ENCODE measurements at places on chromosomes 2 and 18.
A peak's percentile ranks its signal among the peaks of the same experiment; 100 is the strongest.

DNA sequence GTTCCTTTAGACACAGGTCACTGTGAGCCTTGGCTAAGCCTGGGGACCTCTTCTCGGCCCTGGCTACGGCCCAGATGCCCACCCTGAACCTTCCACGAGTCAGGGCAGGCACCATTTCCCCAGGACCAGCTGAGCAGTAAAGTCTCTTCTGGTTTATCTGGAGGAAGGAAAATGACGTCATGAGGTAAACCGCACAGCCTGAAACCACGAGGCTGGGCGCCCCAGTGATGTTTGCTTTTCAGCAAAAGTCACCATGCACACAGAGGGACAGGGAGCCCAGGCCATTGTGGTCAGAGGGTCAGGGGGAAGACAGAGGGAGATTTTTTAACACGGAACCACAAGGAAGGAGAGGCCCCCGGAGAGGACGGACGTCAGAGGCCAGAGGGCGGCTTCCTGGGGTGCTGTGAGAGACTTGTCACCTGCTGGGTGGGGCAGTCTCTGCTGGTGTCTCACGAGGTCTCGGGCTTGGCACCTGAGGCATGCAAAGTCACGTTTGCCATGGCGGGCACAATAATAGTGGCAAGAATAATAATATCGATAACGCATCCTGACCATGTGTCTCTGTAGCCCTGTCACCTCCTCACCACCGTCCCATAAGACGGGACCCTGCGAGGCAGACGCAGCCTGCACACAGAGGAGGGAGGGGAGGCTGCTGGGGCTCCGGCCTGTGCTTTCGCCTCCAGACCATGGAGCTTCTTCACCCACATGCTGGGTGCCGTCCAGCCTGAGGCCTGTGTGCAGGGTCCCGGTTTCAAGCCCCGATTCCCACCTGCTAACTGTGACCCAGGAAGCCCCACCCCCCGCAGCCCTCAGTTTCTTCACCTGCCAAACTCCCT, 33.2 kb upstream of the FOSL2 start:
- no peak for DNase-seq

GRCh38 chr2:204272610-204273287, 272.5 kb upstream of the PARD3B start:
- no peak for DNase-seq

DNA sequence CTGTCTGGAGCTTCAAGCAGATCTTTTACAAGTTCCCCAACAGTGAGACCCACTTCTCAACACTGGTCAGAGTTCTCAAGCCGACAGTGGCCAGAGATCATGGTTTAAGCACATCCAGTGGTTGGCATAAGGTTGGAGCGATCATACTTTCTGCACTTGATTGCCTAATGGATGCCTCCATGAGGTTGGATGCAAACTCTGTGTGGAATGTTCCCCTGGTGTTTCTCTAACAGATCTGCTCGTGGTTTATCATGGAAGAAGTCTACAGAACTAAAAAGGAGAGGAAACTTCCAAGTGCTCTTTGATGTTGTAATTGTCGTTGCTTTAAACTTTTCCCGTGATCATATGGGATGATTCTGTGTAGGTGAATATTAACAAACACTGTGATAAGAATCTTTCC, 60.7 kb downstream of the SH3RF3 start:
- no peak for DNase-seq

GRCh38 chr18:10018289-10018688, 104.5 kb downstream of the VAPA start:
- no peak for DNase-seq

DNA sequence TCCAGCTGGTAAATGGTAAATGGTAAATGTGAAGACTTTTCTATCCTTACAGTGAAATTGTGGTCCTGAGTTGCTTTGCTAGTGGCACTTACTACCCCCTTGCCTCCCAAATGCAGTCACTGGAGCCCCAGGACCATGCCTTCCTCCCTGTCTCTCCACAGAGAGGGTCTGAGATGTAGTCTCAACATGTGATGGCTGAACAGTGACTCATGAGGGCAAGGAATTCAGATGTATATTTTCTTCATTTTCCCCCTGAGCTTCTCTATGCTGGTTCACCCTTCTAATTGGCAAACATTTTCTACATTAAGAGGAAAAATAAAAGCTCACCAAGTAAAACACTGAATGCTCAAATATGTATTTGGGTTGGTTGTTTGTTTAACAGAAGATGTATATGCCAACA, 232.0 kb downstream of the SH3BP4 start:
- no peak for DNase-seq

GRCh38 chr2:187527262-187527661, 27.0 kb downstream of the TFPI start:
- peak; percentile 35 for DNase-seq

DNA sequence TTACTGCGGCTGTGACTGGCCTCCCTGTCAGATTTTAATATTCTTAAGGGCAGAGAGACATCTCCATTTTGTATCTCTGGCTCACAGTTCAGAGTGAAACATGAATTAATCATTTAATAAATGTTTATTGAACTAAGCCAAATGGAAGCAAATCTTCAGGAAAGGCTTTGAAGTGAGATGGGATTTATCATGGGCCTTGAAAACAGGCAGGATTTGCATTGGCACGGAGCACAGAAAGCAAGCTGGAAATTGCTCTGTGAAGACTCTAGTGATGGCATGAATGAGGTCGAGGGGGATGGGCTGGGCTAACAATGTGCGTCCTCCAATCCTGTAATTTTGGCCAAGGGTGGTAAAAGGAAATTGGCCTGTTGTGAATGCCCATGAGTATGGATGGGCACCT, 369.8 kb upstream of the SOX11 start:
- no peak for DNase-seq

DNA sequence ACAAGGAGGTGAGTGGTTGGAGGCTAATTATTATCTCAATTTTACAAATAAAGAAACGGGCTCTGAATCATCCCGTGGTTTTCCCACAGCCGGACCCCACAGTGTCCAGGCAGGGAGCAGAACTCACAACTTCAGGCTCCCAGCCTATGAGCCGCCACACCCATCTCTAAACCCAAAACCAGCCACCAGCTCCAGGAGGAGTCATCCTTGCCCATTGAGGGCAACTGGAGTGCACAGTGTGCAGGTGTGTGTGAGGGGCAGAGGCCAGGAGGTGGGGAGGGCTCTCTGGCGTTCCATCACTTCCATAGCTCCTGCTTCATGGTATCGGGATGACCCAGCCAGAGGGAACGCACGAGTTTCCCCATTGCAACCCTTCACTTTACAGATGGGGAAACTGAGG, 144.5 kb downstream of the CYP26B1 start:
- DNase-seq = no peak

GRCh38 chr2:129354631-129355030, 624.8 kb upstream of the RAB6C start:
- no peak for DNase-seq

GRCh38 chr2:195579776-195580555, 77.1 kb upstream of the SLC39A10 start:
- DNase-seq = no peak

DNA sequence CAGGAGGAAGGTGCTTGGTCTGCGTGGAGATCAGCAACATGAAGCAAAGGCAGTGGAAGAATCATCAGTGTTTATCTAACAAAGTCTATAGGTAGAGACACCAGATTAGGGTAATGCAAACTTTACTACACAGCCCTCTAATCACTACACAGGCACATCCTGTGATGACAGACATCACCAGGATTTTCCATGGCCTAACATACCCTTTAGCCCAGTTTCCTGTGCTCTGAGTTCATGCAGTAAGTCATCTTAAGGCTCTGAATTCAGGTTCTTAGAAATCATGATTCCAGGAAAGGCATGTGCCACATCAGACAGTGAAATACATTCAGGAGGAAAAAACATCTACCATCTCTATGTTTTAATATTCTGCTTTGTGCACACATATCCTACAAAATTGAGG, 708.5 kb upstream of the SLC8A1 start:
- no peak for DNase-seq
